ENCODE measurements at places on chromosomes 2 and 18.

DNA sequence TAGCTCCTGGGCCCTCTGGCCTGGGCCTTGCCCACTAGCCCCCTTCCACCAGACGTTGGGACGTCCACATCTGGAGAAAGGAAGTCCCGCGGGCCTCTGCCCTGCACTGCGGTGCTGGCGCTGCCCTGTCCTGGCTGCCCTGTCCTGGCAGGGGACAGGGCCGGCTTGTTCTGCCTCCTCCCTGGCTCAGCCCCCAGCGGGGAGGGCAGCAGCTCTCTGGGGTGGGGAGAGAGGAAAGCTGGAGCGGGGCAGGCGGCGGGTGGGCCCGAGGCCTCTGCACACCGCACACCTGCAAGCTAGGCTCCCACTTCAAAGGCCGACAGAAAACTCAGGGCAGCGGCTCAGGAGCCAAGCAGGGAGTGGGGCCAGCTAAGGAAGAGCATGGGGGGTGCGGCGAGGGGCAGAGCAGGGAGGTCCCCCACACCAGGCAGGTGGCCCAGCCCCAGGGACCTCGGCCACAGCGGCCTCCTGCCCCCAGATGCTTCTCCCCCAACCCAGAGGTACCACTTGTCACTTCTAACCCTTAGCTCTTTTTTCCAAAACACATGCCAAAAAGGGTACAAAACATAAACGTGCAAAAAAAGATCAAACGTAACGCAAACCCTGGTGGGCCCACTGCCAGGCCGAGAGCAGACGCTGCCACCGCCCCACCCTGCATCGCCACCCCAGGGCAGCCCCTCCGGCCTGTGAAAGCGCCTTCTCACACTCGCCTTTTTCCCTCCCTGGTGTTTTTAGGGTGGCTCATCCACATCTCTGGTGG, 13.5 kb downstream of the SNED1 start:
- no peak for DNase-seq

GRCh38 chr2:65554765-65555591, 122.6 kb upstream of the SPRED2 start:
- DNase-seq = no peak

GRCh38 chr2:157432475-157433106, 11.3 kb downstream of the CYTIP start:
- no peak for DNase-seq

DNA sequence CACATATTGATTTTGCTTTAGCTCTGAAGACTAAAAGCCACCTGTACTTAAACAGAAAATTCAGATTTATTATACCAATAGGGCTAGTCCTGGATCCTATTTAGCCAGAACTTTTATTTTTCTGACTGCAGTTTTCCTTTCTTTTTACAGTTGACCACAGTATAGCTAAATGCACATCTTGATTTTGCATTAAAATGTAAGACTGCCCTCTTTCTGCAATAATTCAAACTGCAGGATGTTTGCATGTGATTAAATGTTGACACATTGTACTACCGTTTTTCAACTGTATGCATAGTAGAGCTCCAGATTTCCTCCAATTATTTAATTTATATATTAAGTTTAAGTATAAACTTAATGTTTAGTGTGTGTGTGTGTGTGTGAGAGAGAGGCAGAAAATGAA, 1262.9 kb downstream of the SUCLG1 start:
- no peak for DNase-seq

DNA sequence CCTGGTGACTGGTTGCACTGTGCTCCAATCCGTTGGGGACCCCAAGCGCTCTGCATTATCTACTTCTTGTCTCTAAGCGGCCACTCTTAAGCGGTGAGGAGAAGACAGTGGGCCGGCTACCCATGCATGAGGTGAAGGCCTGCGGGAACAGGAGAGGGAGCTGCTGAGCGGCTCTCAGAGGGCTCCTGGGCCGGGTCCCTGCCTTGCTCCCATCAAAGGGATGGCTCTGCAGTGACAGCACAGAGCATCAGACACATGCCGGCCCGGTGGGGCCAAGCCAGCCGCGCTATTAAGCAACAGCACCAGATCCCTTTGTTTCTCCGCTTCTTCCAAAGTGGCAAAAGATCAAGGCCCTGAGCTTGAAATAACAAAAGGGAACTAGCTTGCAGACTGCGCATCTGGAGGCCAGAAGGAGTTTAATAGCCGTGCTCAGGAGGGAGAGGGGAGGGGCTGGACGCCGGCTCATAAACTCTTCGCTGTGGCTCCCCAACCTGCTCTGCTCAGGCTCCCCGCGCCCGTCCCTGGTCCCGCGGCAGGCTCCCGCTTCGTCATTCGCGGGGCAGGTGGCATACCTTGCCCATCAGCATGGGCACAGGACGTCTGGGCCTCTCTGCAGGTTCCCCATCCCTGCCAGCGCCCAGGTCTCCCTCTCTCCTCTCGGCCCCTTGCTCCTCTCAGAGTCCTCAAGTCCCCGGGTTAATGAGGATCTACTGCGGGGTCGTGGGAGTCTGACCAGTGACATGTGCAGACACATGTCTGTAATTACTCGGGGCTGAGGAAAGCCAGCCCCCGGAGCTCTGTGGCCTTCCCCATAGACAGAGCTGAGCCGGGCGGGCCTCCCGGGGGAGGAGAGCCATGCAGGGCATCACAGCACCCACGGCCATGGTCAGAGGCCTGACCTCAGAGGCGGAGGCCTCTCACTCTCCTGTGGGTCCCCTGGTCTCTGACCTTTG, 96.7 kb downstream of the ASB1 start:
- DNase-seq = no peak

DNA sequence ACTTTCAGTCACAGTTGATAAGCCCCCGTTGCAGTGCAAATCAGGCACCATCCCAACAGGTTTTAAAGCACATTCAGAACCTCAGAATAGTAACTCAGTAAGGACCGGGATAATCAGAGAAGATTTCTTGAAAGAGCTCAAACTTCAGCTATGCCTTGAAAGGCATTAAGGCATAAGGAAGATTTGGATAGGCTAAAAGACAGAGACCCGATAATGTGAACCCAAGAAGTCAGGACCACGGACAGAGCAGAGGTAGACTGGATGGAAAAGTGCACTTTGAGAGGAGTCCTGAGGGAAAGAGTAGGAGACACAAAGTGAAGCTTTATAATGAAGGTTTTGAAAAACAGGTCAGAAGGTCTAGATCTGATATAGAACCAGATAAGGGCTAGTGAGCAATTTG, 36.9 kb upstream of the KLF7 start:
- no peak for DNase-seq

DNA sequence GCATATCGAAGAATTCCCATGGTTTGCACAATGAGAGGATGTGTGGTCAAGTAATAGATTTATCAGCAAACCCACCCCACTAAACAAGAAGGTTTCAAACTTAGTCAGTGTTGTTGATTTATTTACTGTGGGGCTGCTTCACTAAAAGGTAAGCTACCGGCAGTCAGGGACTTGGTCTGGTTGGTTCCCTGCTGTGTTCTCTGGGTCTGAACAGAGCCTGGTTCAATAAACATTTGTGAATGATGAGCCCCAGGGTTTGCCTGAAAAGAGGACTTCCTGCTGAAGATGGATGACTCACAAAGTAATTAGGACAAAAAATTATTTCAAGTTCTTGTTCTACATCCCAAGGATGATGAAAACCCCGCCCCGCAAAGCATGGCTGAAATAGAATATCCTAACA, 108.3 kb downstream of the SPP2 start:
- no peak for DNase-seq

- no peak for DNase-seq
Observed at GRCh38 chr2:110791435-110791834, 59.1 kb downstream of the ACOXL start.

DNA sequence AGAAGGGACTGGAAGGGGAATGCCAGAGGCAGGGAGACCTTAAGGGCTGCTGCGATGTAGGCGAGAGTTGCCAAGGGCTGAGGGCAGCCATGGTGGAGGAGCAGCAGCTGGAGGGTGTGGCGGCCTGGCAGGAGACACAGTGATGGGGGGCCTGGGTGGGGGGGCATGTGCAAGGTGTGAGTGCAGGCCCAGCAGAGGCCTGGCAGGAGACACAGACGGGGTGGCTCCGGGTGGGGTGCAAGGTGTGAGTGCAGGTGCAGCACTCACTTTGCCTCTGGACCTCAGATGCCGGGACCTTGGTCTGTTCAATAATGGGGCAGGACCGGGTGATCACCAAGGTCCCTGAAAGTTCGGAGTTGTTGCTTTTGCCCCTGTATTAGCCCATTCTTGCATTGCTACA, 76.2 kb upstream of the ODC1 start:
- DNase-seq = no peak

DNA sequence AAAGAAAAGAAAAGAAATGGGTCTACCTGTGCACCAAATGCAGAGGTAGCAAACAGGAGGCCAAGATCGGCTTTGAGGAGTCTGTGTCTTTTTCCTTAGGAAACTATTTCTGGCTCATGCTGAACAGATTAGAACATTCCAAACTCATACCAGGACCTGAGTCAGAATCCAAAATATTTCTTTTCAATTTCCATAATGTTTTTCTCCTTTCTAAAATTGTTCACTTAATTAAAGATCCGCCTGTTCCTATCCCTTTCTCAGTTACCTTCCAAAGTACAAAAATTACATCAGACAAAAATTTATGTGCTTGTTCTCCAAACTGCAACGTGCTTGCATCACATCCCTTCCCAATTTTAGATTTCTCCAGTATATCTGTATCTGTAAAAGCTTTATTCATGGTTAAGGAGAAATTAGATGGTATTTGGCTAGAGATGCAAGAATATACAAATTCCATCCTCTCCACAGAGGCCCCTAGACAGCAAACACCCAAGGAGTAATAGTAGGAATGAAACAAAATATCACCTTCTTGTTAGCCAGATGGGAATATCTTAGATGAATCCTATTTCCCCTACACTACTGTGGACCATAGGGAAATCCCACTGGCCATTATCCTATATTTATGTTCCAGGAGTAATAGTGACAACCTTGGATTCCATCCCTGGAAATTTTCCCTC, 130.6 kb downstream of the LNPK start:
- no peak for DNase-seq

GRCh38 chr2:16109821-16110310, 169.5 kb downstream of the MYCN start:
- no peak for DNase-seq

DNA sequence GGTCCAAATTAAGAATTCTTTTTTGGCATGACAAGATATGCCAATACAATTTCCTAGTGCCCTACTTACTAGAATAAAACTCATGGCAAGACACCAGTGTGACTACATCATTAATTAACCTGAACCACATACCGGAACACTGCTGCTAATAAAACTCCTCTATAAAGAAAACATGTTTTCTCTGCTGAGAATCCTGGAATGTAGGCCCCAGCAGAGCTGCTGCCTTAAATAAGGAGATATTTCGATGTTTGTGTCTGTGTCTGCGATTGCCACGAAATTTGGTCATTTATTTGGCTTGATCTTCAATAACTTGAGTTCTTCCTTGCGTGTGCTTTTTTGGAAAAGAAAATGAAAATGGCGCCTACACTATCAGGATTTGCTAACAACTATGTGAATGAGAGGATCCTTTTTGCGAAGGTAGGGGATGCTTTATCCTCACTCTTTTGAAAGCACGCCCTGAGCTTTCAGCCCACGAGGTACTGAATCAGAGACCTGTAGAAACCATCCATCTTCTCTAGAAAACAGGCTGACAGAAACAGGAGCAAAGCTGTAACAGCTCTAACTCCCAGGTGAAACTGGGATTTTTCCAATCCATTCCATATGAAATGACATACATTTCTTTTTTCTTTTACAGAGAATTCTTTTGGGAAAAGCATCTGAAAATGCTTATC, 27.0 kb downstream of the KLF7 start:
- DNase-seq = no peak

DNA sequence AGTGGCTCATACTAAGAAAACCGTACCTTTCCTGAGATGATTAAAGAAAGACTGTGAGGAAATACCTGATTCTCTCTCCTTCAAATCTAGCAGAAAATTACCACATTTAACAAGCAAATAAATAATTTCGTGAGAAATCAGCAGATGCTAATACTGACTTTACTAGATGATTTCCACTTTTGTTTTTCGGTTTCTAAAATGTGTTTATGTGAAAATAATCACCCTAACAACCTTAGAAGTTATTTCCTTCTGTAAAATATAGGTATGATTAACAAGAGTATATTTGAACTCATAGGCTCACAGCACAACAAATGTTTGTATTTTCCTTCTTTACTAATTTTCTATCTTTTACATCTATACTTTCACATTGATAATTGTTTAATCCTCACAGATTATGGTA, 594.1 kb upstream of the FAM98A start:
- no peak for DNase-seq

DNA sequence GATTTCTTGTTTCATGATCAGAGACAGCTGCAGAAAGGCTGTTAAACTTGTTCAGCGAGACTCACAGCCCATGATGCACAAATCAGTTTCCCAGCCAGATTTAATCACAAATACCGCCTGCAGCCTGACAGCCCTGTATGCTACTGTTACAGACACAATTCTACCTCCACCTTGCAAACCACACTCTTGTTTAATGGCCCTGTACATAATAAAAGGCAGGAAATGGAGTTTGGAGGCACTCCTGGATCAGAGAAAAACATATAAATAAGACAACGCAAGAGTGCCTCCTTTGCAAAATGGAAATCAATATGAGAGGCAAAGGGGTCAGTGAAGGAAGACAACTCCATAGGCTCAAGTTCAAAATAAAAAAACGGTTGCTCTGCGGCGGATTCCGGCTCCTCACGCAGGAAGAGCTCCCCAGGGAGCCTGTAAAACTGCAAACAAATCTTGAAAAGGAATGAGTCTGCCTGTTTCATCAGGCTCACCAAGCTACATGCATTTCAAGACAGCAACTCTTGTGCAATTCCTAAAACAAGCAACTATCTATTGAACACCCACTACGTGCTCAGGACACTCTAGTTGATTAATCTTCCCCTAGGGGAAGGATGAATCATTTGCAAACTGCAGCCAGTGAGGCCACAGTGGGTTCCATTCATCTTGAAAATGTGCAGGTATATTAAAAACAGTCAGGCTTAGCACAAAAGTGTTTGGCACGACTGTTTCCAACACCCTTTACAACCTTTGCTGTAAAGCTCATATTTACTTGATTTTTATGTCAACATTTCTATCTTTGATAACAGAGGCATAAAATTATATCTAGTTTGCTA, 37.5 kb downstream of the TBC1D8 start:
- DNase-seq = no peak

- DNase-seq = no peak
Observed at GRCh38 chr2:121670181-121670580, 20.9 kb upstream of the CLASP1 start.

DNA sequence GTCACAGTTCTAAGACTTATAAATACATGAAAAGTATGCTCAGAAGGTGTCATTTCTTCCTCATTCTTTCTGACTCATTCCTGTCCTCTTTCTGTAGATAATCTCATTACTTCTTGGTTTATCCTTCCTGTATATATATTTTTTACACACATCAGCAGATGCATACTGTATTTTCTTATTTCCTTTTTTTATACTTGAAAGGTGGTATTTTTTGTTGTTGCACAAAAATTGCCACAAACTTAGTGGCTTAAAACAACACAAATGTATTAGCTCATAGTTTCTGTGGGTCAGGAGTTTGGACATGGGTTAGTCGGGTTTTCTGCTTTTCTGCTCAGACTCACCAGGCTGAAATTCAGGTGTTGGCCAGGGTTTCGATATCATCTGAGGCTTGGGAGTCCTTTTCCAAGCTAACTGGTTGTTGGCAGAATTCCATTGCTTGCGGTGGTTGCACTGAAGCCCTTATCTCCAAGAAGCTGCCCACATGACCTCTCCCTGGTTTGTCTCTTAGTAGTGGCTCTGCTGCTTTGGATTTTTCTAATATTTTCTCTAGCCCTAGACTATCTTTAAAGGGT, 162.6 kb downstream of the FMNL2 start:
- no peak for DNase-seq

- DNase-seq = no peak
Observed at GRCh38 chr18:2536493-2536892, 34.8 kb downstream of the METTL4 start.

- no peak for DNase-seq
Observed at GRCh38 chr18:1246827-1247226, 342.2 kb downstream of the ADCYAP1 start.
